ENCODE measurements at places on chromosomes 7 and 10.

DNA sequence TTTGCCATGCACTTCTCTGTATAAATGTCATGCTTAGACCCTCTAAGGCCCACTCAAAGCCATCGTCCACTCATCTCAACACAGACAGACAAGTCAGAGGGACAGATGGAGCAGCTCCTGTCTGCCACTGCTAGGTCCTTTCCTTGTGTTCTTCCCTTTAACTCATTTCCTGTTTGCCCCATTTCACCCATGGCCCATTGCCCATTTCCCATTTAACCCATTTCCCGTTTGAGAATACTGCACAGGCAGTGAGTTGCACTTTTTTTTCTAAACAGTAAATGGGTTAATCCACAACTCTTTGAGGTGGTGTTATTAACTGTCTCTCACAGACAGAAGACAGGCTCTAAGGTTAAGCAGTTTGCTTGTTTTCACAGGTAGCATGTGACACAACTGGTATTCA lies 179.3 kb downstream of the NPSR1 start:
- no peak for DNase-seq

DNA sequence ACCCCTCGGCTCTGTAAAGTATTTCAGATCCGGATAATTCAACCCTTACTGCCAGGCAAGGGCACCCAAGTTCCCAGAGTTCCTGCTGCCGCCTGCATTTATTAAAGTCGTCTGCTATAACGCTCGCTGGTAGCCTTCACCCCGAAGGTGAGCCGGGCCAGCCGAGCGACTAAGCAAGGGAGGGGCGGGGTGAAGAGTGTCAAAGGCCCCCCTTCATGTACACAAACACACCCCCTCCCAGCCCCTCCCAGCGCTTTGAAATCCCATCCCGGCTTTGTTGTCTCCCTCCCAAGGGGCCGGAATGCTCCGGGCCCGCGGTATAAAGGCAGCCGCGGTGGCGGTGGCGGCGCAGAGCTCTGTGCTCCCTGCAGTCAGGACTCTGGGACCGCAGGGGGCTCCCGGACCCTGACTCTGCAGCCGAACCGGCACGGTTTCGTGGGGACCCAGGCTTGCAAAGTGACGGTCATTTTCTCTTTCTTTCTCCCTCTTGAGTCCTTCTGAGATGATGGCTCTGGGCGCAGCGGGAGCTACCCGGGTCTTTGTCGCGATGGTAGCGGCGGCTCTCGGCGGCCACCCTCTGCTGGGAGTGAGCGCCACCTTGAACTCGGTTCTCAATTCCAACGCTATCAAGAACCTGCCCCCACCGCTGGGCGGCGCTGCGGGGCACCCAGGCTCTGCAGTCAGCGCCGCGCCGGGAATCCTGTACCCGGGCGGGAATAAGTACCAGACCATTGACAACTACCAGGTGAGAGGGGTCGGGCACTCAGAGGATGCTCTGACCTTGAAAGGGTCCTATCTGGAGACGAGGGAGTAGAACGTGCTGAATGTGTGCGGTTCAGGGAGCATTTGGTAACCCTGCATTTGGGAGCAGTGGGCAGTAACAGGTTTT lies at the start of gene DKK1:
TSS of gene DKK1 (plus strand) at position 349 of the 889 bp plus-strand sequence. CDS start at position 503, 154 bp downstream.
- no peak for DNase-seq

DNA sequence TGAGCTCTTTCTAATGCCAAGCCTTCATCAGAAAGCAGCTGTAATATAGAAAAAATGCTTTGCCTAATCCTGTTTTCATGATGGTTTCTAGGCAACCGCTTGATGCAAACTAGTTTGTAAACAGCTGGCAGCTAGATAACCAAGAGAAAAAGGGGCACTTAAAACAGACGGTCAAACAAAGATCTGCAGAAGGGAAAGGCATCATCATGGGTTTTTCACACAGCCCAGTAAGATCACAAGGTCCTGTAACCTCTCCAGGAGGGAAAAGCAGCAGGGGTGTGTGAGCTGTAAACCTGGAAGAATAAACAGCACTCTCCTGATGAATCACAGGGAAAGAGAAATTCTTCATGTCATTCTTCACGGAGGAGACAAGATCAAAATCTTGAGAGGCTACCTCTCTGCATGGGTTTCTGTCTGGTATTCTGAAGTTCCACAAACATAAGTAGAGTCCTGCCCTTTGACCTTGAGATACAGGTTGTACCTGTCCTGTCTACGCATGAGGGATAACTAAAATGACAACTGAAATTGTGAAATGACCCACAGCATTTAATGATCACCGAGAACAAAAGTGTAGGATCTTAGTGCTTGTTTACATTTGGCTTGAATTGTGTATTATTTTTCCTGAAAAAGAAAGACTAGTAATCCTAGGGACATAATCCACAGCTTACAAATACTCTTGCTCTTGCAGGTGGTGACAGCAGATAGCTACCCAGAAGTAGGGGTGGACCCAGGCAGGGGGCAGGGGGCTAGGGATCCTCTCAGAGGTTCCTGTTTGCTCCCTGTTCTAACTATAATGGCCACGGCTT lies 48.0 kb downstream of the CREB3L2 start:
- DNase-seq, result no peak

DNA sequence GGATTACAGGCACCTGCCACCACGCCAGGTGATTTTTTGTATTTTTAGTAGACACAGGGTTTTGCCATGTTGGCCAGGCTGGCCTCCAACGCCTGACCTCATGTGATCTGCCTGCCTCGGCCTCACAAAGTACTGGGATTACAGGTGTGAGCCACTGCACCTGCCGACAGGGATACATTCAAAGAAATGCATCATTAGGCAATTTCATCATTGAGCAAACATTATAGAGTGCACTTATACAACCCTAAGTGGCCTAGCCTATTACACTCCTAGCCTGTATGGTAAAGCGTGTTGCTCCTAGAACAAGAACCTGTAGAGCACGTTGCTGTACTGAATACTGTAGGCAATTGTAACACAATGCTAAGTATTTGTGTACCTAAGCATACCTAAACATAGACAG lies 350.3 kb downstream of the GALNT17 start:
- DNase-seq, result no peak

DNA sequence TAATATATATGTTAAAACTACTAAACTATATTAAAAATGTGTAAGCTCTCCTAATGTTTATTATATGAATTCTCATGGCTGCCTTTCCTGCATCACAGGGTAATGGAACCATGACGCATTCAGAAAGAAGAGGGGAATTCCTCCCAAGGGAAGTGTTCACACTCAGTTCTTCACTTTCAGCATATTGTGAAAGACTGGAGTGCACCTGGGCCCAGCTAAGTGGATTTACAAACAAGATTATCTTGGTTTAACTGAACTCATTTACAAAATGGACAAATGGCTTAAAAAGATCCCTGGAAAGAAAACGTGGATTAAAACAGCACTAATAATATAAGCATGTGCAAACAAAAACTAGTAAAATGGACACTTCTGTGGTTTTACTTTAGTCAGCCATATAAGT lies 149.8 kb downstream of the DOCK4 start:
- no peak for DNase-seq

- no peak for DNase-seq
Measured at GRCh38 chr7:77473229-77474005, 57.3 kb upstream of the GSAP start.

- no peak for DNase-seq
Measured at GRCh38 chr7:101154693-101155102, 422 bp downstream of the AP1S1 start.

DNA sequence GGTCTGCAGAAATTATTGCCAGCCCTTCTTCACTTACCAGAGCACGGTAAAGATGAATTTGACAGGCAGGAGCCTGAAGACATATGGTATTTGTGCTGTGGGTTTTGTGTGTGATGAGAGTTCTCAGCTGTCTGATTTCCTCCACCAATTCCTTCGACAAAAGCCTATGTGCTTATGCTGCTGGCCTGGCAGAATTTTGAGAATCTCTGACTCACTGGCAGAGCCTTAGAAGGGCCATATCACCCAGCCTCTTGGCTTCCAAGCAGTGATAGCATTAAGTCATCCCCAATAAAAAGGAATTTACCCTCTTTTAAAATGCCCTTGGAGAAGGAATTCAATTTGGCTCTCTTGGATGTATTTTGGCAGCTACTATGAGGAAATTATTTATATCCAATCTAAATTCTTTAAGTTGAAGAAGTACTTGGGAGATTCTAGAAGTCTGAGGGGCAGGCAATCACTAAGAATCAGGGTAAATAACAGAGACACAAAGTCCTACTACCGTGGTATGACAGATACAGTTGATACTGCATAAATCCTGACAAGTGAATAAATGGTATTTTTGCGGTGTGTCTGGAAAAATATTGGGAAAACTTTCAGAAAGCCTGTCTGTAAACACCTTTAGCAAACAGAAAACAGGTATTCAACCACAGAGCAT lies 68.6 kb upstream of the EFCAB10 start:
- no peak for DNase-seq

- no peak for DNase-seq
Measured at GRCh38 chr7:145398758-145399157, 562.9 kb upstream of the TPK1 start.

DNA sequence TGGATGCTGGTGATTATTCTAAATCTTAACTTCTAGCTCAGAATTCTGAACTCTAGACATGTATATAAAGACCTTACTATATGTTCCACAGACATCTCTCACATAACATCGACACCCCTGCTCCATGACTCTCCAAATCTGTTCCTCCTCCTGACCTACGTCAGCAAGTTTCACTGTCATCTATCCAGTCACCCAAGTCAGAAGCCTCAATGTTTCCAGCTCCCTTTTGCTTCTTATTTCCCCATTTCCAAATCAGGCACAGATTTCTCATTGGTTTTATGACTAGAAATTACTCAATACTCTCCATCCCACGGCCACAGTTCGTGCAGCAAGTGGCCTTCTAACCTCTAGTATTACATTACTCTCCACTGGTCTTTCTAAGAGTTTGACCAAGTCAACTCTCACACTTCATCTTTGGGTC lies 28.5 kb downstream of the EPC1 start:
- no peak for DNase-seq

- DNase-seq, result no peak
Measured at GRCh38 chr10:5970066-5970465, 7.3 kb downstream of the IL15RA start.

GRCh38 chr10:99520847-99521764 lies 11.6 kb upstream of the NKX2-3 start:
- no peak for DNase-seq

- DNase-seq, result no peak
Measured at GRCh38 chr10:7969623-7970022, 84.9 kb upstream of the GATA3 start.

DNA sequence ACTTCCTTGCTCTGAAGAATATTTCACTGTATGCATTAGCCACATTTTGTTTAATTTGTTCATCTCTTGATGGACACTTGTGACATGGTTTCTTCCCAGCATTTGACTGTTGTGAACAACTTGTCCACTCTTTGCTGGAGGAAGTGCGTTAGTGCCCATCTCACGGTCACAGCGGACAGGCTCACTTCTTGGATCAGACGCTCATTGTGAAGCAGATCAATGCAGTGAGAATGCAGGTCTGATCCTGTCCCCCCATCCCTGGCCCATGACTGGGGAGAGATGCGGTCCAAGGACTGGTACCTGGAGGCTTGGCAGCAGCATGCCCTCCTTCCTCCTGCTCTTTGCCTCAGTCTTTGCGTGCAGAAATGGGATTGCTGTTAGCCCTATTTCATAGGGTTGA lies 41.5 kb downstream of the DOCK1 start:
- DNase-seq, result no peak

DNA sequence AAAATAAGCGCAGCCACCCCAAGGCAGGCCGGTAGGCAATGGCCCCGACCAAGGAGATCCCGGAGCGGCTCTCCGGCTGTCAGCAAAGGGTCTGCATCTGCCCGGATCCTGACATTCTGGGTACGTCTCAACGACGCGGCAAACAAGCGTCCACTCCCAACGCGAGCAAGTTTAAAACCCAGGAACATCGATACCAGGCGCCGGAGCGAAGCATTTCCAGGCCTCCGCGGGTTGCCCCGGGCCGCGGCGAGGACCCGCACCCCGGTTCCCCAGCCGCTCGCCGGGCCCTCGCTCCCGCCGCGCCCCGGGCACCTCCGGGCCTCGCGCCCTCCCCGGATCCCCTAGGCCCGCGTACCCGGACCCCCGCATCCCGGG lies 453 bp downstream of the URGCP start:
- peak; percentile 2 for DNase-seq

- DNase-seq, result no peak
Measured at GRCh38 chr7:139585042-139585441, 61.6 kb downstream of the CLEC2L start.

DNA sequence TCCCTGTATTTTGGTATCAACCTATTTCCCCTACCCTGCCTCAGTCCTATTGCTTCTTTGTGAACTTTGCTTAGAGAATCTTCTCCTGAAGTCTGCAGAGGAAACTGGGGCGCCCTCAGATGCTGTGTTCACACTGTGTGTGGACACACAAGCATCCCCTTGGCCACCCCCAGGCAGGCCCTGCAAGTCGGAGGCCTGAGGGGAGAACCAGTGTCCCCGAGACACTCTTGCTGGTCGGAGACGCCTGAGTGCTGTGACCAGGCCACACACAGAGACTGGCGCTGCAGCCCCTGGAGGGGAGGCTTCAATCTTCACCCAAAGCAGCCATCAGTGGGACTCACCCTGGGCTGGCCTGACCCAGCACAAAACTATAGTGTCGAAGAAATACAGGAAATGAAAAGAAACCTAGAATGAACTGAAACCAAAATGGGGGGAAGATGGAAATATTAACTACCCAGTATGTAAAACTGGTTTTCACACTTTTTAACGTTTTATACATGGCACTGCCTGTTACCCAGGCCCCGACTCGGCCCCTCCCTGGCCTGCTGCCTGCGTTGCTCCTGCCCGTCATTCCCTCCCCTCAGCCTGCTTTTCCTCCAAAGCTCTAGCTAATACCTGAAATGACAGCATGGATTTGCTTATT lies 48.4 kb upstream of the FAM20C start:
- no peak for DNase-seq

GRCh38 chr7:94368371-94368791 lies 26.3 kb upstream of the COL1A2 start:
- DNase-seq, result no peak

- DNase-seq, result no peak
Measured at GRCh38 chr10:128695931-128696330, 569.7 kb upstream of the MKI67 start.

DNA sequence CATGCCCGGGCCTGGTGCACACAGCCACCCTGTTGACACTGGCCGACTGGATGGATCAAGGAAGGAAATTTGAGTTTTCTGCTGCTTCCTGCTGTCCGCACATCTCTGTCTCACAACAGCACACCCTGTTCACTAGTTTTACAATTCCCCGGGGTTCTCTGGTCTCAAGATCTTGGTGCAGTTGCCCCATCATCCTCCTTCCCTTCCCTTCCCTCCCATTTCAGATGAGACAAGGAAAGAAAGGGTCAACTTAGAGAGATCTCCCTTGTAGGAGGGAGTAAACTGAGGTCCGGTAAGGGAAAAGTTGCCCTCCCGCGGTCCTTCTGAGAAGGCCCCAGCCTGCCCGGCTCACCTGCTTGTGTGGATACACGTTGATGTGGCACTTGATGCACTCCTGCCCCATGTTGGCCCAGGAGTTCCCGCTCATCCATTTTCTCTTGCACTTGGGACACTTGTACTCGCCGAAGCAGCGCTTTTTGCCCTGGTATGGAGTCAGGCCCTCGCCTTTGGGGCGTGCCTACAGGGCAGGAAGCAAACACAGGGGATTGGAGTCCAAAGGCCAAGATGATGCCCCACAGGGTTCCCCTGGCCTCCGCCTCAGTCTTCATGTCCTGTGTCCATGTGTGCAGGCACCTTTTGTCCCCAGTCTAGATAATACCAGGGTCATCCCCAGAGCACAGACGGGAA lies 46.8 kb downstream of the PPIF start:
- DNase-seq, result no peak

- DNase-seq, result no peak
Measured at GRCh38 chr7:22269963-22270362, 87.0 kb downstream of the RAPGEF5 start.

- DNase-seq, result no peak
Measured at GRCh38 chr7:29372351-29373090, 177.9 kb downstream of the CHN2 start.
